Transverse colon (tissue), 4 donors: ENCODE measurements at places on chromosomes 7 and 10. TPM values are rescaled to one million over a fixed set of nuclear protein-coding genes. Genes with fewer than 3 reads are reported as not detected.

DEPP1 gene
- total RNA-seq: 14.6 TPM

AKR1C1 gene
- 3.0 TPM for total RNA-seq

TMEM196 gene
- total RNA-seq: not detected

CDHR1 gene
- 107 TPM for total RNA-seq

DLX5 gene
- not detected for total RNA-seq

MRLN gene
- not detected for total RNA-seq

SPDYE6 gene
- not detected for total RNA-seq

AGAP9 gene
- total RNA-seq: 2.0 TPM

KAZALD1 gene
- total RNA-seq: 6.8 TPM

ATP6V0A4 gene
- not detected for total RNA-seq

PDE1C gene
- 8.4 TPM for total RNA-seq
